Occipital lobe (tissue), 3 donors: ENCODE measurements at places on chromosomes 12 and 14. TPM values are rescaled to one million over a fixed set of nuclear protein-coding genes. Genes with fewer than 3 reads are reported as not detected.

DNA sequence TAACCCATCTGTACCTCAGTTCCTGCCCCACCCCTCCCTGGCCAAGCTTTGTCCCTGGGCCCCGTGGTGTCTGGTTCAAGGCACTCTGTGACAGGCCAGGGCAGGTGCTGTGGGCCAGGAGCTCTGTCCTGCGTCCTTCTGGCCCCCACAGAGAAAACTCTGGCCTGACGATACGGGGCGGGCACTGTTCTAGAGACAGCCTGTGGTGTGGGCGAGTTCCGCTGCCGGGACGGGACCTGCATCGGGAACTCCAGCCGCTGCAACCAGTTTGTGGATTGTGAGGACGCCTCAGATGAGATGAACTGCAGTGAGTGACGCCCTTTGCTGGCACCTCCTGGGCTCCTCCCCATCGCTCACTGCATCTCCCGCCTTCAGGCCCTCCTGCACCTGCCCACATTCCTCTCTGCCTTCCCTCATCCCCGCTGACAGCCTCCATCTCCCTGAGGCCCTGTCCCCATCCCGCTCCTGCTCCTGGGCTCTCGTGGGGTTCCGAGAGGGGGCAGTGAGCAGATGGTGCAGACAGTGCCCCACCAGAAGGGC is 22.8 kb upstream of the NXPH4 start:
- DNase-seq, result no peak

DNA sequence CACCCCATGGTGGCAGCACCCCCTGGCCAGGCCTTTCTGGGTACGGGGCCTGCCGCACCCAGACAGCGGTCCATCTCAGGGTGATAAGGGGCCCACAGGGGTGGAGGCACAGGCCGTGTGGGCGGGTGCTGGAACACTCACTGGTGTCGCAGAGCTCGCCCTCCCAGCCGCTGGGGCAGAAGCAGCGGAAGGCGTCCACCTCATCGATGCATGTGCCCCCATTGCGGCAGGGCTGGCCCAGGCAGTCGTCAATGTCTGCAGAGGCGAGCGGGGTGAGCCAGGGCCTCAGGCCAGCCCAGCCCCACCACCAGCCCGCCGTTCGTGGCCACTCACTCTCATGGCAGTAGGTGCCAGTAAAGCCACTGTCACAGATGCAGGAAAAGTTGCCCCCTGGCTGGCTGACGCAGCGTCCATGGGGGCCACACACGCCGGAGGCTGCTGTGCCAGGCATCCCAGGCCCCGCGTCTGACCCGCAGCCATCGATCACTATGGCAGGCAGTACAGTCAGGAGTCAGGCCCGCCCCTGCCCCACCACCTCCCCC is 19.9 kb downstream of the JAG2 start:
- DNase-seq, result no peak

DNA sequence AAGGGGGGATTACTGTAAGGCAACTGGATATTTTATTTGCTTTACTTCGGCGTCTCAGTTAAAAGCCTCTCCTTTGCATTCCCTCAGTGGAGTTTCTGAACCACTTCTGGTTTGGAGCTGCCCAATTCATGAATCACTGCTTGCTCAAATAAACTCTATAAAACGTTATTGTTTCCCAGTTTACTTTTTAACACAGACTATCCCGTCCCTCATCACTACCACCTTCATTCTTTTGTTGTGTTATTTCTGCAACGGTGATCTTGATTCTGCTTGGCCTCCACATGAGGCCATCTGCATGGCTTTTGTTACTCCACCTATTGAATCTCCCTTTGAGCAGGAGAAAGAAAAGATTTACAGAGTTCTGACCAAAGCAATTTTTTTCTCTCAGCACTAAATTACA is 104.0 kb upstream of the PLEKHA5 start:
- DNase-seq, result no peak

- DNase-seq, result no peak
These were observed 13.3 kb downstream of the STX2 start for GRCh38 chr12:130825771-130826150.

DNA sequence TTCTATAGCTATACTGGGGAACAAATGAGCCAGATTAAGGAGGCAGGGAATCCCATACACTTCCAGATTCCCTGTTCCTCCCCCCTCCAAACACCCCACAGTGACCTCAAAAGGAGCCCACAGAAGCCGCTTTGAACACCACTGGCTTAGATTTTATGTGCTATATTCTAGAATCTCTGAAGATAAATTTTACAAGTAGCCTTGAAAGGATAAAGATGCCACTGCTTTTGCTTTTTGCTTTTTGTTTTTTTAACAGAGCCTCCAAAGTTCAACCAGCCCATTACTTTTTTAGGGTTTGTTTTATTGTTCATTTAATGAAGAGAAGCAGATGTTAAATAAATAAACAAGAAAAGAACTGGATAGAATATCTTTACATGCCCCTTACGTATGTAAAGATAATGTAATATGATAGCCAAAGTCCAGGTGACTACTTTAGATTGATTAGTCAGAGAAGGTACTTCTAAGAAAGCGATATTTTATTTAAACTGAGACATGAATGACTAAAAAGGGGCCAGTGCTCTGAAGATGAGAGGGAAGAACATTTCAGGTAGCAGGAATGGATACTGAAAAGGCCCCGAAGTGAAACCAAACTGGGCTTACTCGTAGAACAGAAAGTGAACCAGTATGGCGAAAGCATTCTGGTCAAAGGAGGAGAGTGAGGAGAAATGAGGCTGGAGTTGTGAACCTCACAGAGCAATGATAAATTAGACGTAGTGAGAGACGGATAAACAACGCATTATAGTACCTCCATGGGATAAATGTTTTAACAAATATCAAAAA is 44.6 kb downstream of the DUSP6 start:
- DNase-seq, result no peak

DNA sequence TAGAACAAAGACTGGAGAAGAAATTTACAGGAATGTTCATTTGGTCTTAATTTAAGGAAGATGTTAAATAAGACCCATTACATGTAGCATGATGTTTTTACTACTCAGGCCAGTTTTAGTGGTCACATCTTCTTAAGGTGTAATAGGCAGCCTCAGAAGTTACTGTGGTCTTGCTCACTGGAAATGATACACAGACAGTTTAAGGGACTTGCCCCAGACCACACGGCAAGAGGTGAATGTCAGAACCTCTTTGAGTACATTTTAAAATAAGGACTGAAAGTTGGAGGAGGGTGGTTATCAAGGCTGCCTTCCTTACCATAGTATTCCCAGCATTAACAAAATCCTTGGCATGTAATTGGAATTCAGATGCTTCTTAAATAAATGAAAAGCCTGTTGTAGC is 37.9 kb downstream of the LRRK2 start:
- no peak for DNase-seq

- DNase-seq, result no peak
These were observed 754 bp downstream of the KRT18 start for GRCh38 chr12:52949413-52950331.

DNA sequence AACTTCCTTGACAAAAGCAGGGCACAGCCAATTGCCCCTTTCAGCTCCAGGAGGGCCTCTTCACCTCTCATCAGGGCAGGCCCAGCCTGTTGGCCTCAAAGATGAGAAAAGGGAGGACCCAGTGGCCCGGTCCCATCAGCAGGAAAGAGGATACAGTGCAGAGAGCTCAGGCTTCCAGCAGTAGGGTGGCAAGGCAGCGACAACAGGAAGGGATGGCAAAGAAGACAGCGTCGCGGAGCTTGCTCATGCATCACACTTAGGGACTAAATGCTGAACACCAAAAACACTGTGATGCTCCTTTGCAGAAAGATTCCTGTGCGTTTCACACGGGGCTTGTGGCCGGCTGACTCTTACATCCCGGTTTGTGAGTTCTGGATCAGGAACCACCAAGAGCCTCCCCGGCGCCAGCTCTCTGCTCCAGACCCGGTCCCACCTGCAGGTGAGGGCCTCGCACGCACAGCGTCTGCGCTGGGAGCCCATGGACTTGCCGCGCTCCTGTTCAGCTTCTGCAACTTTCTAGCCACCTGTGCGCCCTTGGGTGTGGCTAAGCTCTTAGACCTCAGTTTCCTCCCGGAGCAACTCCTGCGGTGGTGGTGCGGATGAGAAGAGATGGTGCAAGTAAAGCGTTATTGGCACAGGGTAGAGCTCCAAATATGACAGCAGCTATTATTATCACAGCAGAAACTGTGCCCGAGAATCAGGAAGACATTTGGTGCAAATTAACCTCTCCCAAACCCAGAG is 15.3 kb upstream of the BCL7A start:
- no peak for DNase-seq

- DNase-seq, result no peak
These were observed 627 bp downstream of the CPM start for GRCh38 chr12:68932128-68932960.

DNA sequence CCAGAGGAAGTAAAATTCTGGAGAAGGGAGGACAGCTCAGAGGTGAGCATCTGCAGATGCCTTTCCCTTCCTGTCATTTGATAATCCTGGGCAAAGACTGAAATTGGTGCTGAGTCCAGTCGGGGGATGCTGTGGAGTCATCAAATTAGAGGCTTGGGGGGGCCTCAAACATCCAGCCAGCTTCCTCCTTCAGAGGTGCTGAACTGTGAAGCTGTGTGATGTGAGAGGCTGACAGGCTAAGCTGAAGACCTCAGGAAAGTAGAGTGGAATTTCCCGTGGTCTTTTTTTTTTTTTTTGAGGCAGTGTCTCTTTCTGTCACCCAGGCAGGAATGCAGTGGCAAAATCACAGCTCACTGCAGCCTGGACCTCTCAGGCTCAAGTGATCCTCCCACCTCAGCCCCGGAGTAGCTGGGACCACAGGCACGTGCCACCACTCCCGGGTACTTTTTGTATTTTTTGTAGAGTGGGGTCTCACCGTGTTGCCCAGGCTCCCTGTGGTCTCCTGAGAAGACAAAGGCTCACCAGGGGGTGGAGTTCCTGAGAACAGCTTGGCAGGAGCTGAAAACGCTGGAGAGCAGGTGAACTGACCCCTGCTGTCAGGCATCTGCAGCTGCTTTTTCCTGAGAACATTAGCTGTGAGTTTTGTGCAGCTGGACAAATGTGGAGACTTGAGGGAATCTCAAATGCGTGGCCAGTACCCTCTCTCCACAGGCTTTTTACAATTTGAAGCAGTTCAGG is 6.1 kb upstream of the TCL1B start:
- DNase-seq, result no peak

DNA sequence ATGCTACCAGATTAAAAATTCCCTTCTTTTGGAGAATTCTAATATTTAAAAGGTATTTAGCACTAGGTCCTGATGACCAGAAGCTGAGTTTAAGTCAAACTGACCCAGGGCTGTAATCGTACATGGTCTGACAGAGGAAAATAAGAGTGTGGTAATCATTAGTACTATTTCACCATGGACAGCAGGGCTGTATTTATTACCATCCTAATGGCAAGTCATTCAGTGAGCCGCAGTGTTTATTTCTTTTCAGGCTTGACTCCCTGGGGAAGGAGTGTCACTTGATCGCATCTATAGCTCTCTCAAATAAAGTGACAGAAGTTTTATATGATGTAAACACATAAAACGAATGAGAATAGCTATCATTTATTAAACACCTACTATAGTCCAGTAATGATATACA is 261.8 kb downstream of the BTG1 start:
- DNase-seq, result no peak

DNA sequence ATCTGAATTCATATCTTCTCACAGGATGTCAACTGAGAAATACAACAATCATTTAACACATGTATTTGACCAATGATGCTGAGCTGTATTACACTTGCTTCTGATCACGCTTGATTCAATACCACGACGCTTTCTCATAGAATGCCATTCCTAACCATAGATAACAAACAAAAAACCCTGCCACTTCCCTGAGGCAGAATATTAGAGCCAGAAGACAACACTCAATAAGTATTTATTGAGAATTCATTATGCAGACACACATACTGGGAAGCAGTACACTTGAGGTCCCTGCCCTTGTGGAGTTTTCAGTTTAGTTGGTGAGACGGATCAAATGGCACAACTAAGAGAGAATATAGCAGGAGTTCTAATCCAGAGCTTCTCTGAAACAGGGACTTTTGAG is 32.4 kb downstream of the BLTP3B start:
- no peak for DNase-seq

- no peak for DNase-seq
These were observed 83.2 kb downstream of the ITPR2 start for GRCh38 chr12:26749781-26750180.

GRCh38 chr12:131806674-131807073 is 21.5 kb upstream of the MMP17 start:
- no peak for DNase-seq

NGB gene
- 4.1 TPM for total RNA-seq

CLEC9A gene
- not detected for total RNA-seq

HOXC5 gene
- not detected for total RNA-seq

OAS1 gene
- total RNA-seq, result 2.5 TPM

CLEC6A gene
- total RNA-seq, result not detected

KRT82 gene
- total RNA-seq, result not detected

OR4N5 gene
- not detected for total RNA-seq

SMOC1 gene
- total RNA-seq, result 18.6 TPM

NUBPL gene
- 17.0 TPM for total RNA-seq

APPL2 gene
- total RNA-seq, result 47.1 TPM

PRPH gene
- total RNA-seq, result not detected

TSHR gene
- under 0.01 TPM for total RNA-seq

PLEKHD1 gene
- total RNA-seq, result 0.16 TPM

SERPINA9 gene
- not detected for total RNA-seq
